ENCODE measurements at places on chromosomes 5 and 9.

- DNase-seq = no peak
Measured at GRCh38 chr5:80804332-80804731, 149.5 kb upstream of the DHFR start.

GRCh38 chr5:77170-77501 lies 14.8 kb upstream of the PLEKHG4B start:
- DNase-seq = no peak

GRCh38 chr5:152405145-152405544 lies at the start of gene NMUR2:
Gene NMUR2, minus strand, starts transcription at chr5:152405279. Its CDS starts 166 bp downstream, at chr5:152405113.
- DNase-seq = no peak

GRCh38 chr5:92605591-92605990 lies 975.4 kb downstream of the NR2F1-AS1 start:
- no peak for DNase-seq

DNA sequence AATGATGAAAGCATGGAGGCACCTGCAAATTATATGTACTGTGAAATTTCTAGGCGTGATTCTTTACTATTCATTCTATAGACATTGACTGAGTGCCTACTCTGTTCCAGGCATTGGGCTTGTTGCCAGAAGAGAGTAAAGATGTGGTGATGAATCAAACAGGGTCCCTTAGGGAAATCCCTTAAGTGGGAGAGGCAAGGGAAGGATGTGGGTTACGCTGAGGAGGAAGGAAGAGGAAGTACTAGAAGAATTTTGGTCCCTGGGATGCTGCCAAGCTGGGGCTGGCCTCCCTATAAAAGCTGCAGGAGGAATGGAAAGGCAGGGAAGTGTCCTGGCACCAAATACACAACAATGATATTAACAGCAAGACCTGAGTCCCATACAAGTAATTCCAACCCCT lies 76.7 kb upstream of the SPOCK1 start:
- no peak for DNase-seq

GRCh38 chr5:179620703-179621350 lies 2.6 kb downstream of the HNRNPH1 start:
- no peak for DNase-seq

- DNase-seq = no peak
Measured at GRCh38 chr5:139207297-139208000, 9.3 kb upstream of the SIL1 start.

GRCh38 chr9:97560851-97561250 lies 59.4 kb downstream of the TMOD1 start:
- DNase-seq = no peak

GRCh38 chr5:175854231-175855040 lies 16.9 kb upstream of the CPLX2 start:
- no peak for DNase-seq

All from HuH-7 (cell line).